Activated CD4-positive, alpha-beta memory T cell treated with anti-CD3 and anti-CD28 coated beads, Interleukin-2, amount 10 ng/mL, durations not matched to agents 7 days and 5 days (primary cell): ENCODE measurements at places on chromosomes 3 and 15.

- peak; percentile 40 for DNase-seq
Measured at GRCh38 chr15:63157891-63158431, 684 bp upstream of the RPS27L start.

DNA sequence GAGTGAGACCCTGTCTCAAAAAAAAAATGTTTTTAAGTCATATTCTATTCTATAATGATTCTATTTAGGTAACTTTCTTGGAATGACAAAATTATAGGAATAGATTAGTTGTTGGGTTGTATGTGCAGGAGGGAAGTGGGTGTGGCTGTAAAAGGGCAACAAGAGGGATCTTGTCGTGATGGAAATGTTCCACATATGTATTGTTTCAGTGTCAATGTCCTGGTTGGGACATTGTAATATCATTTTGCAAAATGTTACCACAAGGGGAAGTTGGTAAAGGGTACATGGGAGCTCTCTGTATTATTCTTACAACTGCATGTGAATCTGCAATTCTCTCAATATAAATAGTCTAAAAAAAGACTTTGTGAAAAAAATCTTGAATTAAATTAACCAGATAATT lies 14.3 kb upstream of the ABHD5 start:
- no peak for DNase-seq

GRCh38 chr3:24588629-24589512 lies 94.2 kb upstream of the THRB start:
- DNase-seq = no peak

DNA sequence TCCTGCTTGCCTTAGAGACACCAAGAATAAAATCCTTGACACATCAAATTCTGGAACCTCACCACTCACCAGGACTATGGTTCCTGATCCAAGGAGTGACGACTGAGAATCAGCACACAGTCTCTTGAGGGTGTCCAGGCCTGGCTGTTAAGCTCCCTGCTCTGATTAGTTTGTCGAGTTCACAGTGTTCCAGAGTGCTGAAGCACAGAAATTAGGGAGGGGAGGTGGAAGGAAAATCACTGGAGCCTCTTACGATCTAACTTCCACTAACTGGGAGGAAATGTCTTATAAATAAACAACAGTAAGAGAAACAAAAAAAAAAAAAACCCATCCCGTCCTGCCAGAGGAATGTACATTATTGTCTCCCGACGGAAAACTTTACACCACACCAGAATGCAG lies 330.2 kb downstream of the TIGIT start:
- DNase-seq = no peak

- DNase-seq = no peak
Measured at GRCh38 chr3:129699199-129699598, 92.7 kb upstream of the PLXND1 start.

- DNase-seq = no peak
Measured at GRCh38 chr15:63979262-63979793, 67.0 kb downstream of the DAPK2 start.

DNA sequence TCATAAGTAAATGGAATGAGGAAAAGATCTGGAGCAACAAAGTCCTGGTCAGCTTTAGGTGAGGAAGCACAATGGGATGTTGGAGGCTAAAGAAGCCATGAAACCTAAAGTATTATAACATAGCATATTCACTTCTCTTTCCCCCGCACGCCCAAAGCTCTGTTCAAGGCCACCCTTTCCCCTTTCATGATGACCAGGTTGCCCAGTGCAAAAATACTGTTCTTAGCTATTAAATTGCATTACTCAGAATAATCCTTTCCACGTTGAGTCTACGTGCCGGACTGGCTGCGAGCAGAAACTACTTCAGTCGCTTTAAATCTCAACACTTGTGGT lies 589 bp upstream of the MAPKBP1 start:
- no peak for DNase-seq

- peak; percentile 32 for DNase-seq
Measured at GRCh38 chr3:25663347-25663868, 1.3 kb downstream of the TOP2B start.

DNA sequence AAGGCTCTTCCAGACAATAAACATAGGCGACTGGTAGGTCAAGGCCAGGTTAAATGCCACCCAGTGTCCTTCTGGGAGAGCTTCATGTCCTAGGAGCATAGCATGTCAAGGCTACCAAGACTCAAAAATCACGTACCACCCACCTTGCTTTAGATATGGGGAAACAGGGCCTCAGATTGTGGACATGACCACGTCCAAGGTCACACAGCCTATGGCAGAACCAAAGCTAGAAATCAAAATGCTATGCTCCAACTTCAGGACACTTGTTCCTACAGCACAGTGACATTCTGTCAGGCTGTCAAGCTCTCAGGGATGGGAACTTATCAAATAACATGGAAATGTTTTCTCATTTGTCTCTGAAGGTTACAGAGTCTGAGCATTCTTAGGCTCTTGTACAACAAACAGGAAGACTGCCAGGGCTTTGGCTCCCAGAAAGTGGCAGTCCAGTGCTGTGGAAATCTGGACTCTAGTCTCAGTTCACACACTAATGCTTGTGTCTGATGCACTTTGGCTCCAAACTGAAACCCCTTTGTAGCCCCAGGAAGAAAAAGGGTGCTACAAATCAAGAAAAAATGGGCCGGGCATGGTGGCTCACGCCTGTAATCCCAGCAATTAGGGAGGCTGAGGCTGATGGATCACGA lies 170.4 kb upstream of the LPP start:
- DNase-seq = no peak

DNA sequence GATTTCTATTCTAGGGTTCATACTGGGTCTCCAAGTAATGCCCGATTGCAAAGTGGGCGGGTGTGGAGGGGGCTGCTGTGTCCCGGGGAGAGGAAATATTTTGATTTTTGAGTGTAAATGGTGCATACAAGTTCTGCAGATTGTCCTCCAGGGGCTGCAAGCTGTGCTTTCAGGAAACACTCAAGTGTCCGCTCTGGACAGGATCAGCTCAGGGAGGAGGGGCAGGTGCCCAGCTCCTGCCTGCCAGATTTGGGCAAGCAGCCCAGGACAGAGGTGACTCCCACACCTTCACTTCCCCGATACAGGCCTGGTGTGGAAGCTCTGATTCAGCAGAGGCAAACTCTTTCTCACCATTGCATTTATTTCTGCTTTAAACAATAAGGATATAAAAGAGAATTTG lies 142.7 kb downstream of the ALDH1A2 start:
- DNase-seq = no peak

DNA sequence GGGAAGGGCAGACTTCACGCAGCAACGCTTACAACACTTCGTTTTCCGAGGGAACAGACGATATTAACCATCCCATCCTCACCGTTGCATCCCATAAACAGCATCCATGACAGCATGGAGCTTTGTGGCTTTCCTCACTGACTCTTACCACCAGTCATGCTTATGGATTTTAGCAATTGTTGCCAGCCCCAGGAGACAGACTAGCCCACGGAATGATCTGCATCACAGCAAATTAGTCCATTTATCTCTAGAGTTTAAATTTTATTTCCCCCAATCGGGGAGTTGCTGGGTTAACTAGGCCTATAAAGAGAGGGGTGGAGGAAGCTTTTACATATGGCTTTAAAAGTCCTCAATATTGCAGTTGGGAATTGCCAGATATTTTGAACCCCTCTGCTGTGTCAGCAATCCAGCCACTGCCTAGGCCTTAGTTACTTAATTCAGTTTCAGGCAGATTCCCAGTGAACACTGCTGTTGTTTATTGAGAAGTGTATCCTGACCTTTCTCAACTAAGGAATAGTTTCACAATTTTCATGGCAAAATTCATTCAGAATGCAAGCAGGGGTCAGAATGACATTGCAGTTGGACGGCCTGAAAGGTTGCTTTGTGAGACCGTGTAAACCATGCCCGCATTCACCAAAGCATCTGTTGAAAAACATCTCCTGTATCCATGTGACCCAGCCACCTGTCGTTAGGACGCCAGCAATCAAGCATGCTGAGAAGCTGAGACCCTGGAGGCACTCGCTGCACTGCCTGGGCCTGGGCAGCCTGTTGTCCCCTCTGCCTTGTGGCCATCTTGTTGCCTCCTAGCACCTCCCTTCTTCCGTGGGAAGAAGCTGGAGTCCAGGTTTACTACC lies 397.4 kb upstream of the TPM1 start:
- DNase-seq = no peak

DNA sequence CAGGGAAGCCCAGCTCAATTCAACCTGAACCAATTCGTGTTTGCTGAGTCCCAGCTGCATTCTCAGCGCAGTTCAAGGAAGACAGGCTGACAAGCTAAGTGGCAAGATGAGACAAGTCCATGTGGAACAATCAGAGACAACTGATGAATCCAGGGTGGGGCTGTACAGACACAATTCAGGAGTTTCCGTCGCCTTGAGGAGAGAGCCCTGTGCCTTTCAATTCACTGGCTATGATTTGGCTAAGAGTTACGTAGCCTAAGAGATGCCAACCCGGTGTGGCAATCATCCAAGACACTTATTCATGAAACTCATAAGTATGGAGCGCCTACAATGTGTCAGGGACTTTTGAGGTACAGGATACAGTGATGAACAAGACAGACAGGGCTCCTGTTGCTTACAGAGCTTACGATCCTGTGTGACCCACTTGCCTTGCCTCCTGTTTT lies 15.5 kb upstream of the ZBED2 start:
- no peak for DNase-seq

DNA sequence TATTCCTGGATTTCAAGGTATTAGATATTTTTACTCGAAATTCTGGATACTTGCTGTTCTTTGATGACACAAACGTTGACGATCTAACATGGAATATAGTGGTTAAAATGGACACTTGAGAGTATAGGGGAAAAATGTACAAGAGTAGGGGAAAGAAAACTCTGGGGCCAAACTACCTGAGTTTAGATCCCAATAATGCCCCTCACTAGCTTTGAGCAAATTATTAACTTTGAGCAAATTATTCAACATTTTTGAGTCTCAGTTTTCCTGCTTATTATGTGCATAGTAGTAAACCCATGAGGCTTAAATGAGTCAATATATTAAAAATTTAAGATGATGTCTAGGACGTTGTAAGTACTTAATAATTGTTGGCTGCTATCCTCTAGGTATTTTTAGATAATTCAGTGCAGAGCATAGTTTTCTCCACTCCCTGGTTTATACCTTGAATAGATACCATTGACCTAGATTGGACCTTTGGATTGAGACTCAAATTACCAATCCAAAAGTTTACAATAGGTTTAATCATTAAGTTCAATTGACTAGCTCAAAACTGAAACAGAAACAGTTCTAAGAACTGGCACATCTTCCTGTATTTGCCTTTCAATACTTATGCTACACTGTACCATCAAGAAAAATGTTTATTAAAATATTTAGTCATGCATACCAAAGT lies 4.5 kb downstream of the ADGRG7 start:
- DNase-seq = no peak

GRCh38 chr3:51968170-51968775 lies 1.0 kb upstream of the PCBP4 start:
- DNase-seq = no peak

- DNase-seq = no peak
Measured at GRCh38 chr3:23710555-23710954, 95.2 kb upstream of the UBE2E1 start.

DNA sequence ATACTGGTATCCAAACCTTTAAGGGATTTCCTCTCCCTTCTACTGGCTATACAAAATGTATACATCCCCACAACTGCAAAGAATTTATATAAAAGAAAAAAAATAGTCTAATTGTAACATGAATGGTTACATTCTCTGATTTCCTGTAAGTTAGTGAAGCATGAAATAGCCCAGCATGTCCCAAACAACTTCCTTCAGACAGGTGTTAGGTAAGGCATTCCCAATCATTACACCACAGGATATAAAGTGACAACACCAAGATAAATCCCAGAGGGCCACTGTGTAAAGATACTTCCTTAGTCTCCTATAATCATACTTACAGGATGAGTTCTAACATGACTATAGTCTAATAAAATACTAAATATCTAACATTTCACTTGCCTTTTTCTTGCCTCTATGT lies 7.6 kb downstream of the CMTM6 start:
- DNase-seq = no peak

DNA sequence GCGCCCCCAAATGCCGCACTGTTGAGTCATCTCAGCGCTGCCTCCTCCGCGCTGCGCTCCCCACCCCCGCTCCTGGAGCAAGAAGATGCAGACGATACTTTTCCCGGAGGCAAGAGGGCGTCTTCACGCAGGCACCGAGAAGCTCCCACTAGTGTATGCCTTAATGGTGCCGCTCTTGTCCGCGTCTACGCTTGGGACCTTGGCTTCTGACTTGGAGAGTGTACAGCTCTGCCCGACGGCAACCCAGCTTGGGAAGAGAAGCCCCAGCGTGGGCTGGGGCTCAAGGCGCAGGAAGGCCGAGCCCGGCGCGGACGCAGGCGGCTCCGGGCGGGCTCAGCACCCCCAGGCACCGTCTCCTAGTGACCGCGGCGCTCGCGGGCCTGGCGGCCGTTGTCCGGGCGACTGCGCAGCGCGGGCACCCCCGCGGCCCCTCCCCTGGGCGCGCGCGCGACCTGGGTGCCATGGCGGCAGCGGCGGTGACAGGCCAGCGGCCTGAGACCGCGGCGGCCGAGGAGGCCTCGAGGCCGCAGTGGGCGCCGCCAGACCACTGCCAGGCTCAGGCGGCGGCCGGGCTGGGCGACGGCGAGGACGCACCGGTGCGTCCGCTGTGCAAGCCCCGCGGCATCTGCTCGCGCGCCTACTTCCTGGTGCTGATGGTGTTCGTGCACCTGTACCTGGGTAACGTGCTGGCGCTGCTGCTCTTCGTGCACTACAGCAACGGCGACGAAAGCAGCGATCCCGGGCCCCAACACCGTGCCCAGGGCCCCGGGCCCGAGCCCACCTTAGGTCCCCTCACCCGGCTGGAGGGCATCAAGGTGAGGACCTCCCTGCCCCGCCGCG lies at the start of gene P4HTM:
Gene P4HTM, plus strand, starts transcription at position 446 of the 840 bp plus-strand sequence. Its CDS starts 16 bp downstream, at position 462.
- DNase-seq = peak; percentile 79

DNA sequence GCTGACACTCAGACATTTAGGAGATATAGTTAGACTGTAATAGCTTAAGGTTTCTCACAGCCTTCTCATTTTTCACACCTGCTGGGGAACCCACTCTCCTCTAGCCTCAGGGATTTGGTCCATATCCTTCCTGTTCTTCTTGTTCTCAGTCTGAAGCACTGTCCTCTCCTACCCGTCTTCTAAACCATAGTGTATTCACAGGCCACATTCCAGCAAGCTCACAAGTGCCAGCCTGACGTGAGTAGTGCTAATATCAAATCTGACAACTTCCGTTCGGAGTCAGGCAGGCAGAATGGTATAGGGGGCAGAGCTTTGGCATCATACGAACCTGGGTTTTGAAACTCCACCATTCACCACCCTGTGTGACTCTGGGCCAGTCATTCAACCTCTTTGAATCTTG lies 6.9 kb upstream of the CA12 start:
- no peak for DNase-seq

GRCh38 chr3:182133752-182134151 lies 422.0 kb downstream of the SOX2 start:
- no peak for DNase-seq

- no peak for DNase-seq
Measured at GRCh38 chr15:91947683-91948608, 94.4 kb downstream of the SLCO3A1 start.

DNA sequence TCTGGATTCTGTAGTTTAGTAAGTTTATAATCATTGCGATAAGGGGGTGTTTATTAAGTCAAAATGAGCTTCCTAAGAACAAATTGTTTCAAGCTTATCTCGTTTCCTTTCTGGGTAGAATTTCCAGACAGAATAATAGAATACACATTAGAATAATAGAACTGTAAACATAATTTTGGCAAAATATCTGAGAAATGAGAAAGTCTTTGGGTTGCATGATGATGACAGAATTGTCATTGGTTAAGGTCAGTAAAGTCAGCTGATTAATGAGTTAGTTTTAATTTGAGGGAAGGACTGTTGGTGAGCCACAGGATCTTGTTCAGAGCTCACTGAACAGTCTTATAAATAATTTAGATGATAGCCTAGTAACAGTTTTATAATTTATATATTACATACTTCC lies 10.2 kb downstream of the EIF2A start:
- no peak for DNase-seq
